ENCODE measurements at places on chromosomes 3 and 15.
A peak's percentile ranks its signal among the peaks of the same experiment; 100 is the strongest.

GRCh38 chr15:90729261-90729660 lies 12.1 kb downstream of the BLM start:
- DNase-seq: no peak

DNA sequence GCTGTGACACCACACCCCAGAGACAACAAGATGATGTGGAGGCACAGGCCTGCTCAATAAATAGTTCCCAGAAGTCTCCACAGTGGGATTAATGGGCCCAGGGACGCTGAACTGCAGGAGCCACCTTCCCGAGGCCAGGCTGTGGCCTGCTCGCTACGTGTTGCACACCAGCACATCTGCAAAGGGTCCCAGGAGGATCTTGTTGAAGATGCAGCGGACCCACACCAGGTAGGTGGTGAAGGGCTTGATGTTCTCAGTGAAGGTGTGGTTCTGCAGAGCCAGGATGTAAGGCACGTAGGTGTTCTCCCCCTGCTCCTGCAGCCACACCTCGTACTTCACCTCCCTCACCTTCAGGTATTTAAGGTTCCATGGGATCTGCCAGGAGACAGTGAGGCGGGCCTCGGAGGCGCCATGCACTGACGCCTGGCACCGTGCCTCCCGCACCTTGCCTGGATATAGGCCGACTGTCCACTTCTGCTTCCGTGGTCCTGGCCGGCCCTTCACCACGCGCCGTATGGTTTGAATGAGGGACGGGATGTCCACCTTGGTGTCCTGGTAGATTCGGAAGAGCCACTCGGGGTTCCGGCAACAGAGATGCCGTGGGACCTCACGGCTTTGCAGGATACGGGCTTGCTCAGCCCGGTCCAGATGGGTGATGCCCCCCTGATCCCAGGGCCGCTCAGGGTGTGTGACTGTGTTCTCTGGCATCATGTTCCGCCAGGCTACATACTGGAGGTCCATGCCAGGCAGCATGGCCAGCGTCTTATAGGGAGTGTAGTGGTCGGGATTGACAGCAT lies 26.1 kb downstream of the POMGNT2 start:
- no peak for DNase-seq

DNA sequence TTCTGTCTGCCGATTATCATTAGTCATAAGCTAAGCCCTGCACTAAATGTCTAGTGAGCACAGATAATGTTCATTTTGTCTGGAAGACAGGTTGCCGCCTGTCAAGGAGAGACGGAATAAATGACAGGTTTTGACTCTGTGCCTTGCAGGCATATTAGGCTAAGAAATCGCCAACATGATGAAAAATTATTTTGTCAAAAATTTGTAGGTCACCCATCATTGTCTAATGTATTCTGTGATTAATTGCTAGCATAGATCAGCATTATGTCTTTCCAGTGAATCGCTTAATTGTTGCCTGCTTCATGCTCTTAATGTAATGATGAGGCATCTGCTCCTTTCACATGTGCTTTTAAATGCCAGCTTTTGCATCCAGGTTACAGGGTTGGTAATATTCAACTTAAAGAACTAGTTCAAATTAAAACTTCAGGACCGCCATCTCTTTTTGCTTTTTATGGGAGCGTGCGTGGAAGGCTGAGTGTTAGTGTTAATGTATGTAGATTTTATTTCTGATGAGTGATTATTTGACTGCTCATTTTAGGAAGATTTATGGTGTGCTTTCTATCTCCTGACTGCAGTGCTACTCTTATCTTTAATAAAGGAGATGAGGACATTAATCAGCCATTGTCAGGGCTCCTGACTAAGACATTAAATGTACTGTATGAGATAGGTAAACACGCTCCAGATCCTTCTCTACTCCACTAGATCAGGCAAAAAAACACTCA lies 120.8 kb upstream of the MEIS2 start:
- no peak for DNase-seq

DNA sequence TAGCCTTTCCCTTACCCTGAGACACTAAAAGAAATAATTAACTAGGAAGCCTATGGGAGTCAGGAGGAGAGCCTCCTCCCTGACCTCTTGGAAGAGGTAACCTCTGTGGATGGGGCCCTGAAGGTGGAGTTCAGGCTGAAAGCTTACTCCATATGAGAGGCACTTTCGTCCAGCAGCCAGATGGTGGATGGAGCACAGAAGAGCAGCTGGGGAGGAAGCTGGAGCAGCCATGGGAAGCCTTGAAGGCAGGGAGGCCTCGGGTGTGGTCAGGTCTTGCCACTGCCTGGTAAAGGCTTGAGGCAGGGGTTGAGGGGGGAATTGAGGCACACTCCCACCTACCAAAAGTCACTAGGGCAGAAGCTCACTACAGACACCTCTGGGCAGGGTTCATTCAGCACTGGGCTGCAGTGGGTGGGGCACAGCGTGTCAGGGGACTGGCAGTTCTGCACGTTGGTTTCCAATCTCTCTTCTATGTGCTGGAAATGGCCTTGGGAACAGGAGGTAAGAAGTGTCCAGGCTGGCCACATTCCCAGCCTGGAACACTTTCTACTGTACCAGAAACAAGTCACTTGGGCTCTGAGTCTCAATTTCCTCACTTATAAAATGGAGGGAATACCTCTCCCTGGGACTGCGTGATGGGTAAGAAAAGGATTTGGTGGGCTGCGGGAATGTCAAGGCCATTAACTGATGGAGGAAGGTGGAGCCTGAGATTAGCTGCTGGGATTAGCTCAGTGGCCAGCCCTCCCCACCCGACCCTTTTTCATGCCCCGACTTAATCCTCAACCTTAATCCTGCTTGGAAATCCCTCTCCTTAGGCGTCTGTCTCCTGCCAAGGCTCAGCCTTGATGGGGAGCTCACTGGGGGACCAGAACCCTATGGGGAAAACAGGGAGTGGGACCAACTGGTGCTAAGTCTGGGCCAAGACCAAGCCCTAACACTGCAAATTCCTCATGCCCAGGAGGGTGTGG lies 5.4 kb downstream of the PCBP4 start:
- no peak for DNase-seq

DNA sequence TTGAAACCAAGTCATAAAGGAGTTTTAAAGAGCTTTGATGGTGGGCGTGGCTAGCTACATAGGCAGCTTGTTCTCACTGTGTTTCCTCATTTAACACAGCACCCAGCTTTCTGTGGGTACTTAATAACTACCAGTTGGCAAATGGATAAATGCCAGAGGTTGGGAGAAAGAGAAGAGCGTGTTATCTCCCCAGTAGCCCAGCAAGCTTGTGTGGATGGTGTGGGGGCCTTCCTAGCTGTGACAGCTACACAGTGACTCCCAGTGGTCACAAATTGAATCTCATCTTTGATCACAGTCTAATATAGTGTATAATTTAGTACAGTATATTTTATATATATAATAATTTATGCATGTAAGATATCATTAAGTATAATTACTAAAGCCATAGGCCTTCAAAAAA lies 984.1 kb downstream of the EPHA3 start:
- no peak for DNase-seq

DNA sequence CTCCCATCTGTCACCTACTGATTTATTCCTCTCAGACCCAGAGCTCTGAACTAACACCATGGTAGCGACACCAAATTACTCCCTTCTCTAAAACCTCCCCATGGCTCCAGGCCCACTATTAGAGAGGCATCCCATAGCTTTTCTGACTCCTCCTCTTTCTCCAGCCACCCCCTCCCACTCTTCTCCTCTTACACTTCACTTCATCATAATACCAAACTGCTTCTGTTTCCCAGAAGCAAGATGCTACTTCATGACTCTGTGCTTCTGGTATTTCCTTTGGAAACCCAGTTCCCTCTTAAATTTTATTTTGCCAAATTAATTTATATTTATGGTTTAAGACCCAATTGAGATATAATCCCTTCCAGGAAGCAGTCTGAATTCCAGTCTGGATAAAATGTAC lies 465.1 kb upstream of the PDZRN3 start:
- DNase-seq: no peak

DNA sequence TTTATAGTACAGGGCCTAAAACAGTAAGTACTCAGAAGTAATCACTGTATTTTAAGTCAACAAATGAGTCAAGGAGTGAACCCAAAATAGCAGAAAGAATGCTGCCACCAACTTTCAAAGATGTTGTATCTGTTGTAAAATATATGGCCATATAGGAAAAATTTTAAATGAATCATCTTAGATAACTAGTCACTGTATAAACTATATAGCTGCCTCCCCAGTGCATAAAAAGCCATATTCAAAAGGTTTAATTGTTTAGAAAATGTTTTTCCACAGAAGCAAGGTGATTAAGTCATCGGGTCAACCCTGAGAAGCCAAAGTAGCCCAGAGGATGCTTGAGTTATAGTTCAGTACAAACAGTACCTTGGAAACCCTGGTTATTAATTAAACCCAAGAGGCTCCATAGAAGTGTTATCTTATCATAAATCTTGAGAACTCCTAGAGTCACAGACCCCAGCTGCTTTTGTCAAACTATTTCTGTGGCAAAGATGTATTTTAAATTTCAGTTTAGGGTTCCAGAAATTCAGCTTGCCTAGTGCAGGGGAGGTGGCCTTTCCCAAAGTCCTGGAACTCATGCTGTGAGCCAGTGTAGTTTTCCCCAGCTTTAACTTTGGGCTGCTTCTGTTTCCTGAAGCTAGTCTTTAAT lies 39.2 kb downstream of the MBNL1 start:
- no peak for DNase-seq

GRCh38 chr15:98896802-98897732 lies 110.5 kb downstream of the PGPEP1L start:
- DNase-seq: no peak

DNA sequence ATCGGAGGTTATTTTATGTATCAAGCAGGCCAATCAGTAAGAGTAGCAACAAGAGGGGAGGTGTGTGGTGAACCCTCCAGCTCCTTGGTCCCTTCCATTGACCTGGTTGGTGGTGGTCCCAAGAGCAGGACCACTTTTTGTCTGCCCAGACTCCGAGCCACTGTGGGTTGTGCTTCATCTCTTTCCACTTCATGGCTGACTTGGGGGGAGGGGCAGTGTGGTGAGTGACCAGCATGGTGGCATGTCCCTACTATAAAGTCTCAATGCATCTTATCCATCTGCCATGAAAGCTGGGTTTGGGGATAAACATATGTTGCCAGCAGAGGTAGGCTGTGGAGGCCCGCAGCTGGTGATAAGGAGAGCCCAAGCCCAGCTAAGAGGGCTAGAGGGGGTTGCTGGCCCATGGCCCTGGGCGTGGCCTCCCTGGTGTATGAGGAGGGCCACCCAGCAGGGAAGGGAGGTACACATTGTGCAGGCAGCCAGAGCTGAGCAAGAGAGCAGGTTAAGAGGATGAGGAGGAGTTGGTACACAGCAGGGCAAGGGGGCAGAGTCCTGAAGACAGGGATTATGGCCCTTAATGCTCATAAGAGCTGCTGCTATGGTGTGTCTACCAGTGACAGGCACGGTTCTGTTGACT lies 7.0 kb downstream of the AEN start:
- DNase-seq: no peak

DNA sequence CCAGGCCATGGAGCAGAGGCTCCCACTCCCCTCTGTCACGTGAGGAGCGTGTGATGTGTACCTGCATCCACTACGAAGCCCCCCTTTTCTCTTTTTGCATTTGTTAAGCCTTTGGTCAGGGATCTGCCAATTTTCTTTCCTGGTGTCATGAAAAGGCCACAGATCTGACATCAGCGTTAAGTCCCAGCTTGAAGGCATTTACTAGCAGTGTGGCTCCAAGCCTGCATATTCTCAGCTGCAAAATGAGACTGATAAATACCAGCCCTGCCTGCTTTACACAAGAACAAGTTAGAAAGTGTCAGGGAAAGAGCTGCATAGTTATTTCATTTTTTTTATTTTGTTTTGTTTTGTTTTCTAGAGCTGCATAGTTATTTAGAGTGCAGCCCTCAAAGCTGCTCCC lies 2.3 kb upstream of the ANKRD63 start:
- no peak for DNase-seq

- no peak for DNase-seq
Observed at GRCh38 chr3:89923921-89924610, 816.6 kb downstream of the EPHA3 start.

DNA sequence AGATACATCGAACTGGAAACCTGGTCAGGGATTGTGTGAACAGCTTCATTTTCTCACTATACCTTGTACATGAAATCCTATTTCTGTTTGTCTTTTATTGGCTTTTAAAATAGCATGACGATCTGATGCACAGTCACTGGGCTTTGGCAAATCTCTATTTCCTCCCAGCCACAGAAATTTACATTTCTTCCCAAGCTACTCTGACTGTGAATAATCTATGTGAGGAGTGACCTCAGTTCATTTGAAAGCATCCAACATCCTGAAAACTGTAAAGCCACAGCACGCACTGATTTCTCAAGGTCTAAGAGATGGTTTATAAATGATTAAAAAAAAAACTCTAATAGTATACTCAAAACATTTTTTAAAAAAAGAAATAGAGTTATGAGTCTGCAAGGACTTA lies 450.3 kb downstream of the IL5RA start:
- DNase-seq: no peak

DNA sequence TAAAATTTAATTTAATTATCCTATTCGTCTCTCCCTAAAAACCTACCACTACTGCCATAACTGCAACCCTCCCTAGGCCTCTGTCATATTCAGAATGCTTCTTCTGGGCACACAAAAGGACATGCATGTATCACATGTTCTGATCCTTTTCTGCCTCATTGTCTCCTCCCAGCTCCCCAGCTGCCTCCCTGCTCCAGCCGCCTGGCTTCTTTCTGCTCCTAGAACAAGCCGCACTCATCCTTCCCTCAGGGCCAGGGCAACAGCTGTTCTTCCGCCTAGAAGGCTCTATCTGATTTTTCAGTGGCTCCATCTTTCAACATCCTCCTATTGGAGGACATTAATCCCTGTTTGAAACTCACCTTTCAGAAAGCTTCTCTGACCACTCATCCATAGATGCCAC lies 38.6 kb downstream of the TMED3 start:
- no peak for DNase-seq

GRCh38 chr15:95550702-95551101 lies 779.8 kb upstream of the NR2F2 start:
- no peak for DNase-seq

GRCh38 chr3:171677706-171678105 lies 132.6 kb downstream of the PLD1 start:
- no peak for DNase-seq

DNA sequence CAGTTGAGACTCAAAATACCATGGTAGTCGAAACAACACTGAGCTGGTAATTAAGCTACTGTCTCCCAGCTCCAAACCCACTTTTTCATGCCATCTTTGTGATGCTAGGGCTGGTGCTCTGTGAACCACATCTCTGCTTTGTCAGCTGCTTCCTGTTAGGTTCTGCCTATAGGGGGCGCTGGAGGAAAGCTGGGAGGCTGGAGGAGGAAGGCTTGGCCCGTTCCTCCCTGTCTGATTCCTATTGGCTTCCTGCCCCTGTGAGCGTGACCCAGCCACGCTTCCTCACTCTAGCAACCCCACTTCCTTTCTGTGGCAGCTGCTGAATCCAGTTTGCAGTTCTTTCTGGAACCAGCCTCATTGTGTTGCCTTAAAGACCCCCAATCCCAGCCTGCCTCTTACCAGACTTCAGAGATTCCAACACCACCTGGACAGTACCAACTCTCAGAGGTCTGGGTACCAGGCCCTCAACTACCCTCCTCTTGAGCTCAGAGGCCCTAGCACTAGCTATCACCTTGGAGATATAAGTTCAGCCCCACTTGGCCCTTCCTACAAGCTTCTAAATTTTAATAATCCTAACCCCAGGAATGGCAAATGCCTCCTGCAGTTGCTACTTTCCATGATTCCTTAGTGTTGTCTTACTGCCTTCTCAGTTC lies 120.9 kb downstream of the ERC2 start:
- DNase-seq: peak; percentile 28
